ENCODE measurements at places on chromosomes 5 and 9.
A peak's percentile ranks its signal among the peaks of the same experiment; 100 is the strongest.

DNA sequence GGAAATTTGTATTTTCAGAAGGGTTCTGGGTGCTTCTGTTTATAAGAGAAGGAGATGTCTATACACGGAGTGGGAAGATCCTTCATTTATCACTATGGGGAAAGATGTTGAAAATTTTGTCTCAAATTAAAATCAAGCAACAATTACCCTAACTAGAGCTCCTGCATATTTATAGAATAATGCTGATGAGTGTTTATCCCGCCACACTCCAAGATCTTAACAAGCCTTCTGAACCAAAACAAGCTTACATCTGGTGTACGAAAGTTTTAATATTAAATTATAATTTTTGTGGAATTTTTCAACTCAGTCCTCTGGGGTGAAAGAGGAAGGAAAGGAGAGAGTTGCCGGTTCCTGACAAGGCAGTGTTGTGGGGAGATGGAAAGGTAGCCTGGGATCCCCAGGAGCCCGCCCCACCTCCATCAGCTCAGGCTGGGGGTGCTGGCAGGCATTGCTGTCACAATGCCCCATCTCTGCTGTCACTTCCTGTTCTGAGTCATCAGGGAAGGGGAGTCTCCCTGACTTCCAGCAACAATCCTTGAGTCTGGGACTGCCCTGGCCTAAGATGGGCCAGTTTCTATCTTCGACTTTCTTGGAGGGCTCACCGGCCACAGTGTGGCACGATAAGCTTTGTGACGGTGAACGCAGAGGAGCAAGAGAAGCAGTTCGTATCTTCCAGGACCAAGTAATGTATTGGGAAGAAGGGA is 64.5 kb downstream of the ERAP1 start:
- DNase-seq, result no peak

DNA sequence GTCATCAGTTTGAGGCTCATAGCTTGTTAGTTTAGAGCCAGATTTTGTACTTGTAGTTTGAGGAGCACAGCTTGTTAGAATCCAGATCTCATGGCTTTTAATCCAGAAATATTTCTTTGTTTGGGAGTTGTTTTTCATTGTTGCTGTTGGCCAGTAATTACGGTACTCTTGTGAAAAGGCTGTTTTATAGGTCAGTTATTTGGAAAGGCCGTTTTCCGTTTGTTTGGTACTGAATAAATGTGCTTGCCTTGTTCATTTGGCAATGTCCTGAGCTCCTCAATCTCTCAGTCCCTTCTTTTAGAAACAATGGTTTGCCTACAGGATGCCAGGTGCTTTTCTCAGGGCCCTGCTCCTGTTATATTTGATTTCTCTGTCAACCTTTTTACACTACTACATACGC is 4.5 kb upstream of the MOB3B start:
- DNase-seq, result no peak

GRCh38 chr5:64806537-64806936 is 37.8 kb downstream of the CWC27 start:
- DNase-seq, result no peak

- no peak for DNase-seq
Measured at GRCh38 chr5:32332361-32332760, 19.6 kb upstream of the MTMR12 start.

- no peak for DNase-seq
Measured at GRCh38 chr5:155434681-155435080, 421.1 kb downstream of the KIF4B start.

GRCh38 chr9:137581361-137582285 is 2.9 kb upstream of the DPH7 start:
- DNase-seq, result no peak

DNA sequence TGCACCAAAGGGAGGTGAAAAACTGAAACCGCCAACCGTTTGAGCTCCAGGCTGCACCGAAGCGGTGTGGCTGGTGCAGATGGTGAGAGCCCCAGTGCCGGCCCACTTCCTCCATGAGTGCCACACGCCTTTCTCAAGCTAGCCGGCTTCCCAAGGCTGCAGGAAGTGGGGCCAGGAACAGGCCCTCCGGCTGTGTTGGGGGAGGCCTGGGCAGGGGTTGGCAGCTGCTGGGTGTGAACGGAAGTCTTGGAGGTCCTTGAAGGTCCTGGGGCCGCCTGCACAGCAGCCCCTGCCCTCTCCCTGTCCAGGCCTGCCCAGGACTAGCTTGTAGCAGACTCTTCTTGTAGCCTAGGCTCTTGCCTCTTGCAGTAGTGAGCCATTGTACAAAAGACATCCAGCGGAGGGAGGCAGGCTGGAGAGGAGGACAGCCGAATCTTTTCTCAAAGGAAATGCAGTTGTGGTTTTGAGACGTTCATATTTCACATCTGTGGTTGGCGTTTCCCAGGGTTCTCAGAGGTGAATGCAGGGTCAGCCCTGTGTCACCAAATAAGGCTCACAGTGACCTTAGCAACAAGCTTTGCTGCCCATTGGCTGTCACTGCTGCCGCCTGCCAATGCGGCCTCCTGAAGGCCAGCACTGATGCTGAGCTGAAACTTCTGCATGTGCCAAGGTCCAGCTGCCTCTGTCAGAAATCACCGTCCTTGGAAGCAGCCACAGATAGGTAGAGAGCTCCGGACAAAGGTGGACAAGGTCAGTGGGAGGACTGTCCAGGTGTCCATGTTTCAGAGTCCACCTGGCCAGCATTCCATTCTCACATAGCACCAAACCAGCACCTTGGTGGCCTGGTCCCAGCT is 23.9 kb downstream of the IRF1 start:
- peak; percentile 88 for DNase-seq

DNA sequence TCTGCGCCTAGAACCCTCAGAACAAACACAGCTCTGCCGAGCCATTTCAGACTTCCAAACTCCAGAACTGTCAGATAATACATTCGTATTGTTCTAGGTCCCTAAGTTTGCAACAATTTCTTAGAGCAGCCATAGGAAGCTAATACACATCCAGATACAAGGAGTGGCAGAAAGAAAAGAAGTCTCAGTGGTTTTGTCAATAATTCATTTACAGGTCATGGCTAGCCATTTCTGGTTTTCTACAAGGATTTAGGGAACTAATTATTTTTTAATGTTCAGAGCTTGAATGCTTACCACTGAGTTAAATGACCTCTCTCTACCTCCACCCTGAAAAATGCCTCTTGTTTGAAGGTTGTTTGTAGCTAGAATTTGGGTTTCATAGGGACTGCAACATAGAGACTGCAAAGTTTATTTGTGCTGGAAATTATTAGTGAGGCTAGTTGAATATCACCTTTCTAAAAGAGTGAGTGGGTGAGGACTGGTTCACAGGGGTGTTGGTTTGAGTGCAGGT is 15.5 kb upstream of the ERMP1 start:
- DNase-seq, result no peak

- no peak for DNase-seq
Measured at GRCh38 chr5:59621477-59621876, 272.0 kb downstream of the PDE4D start.

DNA sequence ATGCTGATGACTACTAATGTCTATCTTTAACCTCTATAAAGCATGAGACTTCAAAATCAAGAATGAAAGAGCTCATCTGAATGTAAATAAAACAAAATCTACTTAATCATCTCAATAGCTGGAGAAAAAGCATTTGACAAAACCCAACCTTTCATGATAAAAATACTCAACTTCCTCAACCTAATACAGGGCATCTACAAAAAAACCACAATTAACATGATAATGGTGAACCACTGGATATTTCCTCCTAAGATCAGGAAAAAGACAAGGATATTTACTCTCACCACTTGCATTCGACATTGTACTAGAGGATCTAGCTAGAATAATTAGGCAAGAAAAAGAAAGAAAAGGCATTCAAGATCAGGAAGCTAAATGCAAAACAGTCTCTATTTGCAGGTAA is 49.3 kb downstream of the FAM169A start:
- no peak for DNase-seq

- no peak for DNase-seq
Measured at GRCh38 chr5:22480305-22480704, 372.8 kb downstream of the CDH12 start.

- no peak for DNase-seq
Measured at GRCh38 chr5:133859073-133859472, 109.4 kb downstream of the C5orf15 start.

DNA sequence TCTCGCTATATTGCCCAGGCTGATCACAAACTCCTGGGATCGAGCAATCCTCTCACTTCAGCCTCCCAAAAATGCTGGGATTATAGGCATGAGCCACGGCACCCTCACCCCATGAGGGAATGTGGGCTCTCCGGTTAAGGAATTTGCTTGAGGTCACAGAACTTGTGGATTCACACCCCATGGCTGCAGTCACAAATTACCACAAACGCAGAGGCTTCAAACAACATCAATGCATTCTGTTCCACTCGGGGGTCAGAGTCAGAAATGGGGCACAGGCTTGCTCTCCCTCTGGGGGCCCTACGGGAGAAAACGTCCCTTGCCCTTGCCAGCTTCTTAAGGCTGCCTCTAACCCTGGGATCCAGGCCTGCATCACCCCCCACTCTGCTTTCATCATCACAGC is 12.2 kb upstream of the SPINK4 start:
- no peak for DNase-seq

DNA sequence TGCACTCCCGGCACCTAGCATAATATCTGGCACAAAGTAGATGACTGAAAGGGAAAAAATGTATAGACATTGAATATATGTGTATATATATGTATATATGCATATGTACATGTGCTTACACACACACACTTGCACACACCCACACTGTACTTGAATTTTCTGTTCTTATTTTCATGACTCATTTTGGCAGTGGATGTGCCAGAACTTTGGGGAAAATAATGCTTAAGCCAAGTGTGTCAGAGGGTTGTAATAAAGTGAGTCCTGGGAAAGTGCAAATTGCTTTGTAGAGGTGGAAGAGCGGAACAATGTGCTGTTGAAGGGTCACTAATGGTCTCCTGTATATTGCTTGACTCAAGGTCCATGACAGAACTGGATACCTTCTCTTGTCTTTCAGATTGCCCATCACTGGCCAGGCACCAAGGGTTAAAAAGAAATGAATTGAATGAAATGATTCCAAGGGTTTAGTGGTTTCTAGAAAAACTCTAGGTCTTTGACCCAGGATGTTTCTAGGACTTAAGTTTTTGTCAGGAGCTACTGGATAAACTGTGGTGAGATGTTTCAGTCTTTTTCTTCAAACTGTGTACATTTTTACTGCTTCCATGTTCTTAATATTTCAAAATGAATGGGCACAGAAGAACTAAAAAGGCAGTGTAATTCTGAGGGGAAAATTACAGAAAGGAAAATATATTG is 129.9 kb upstream of the MOCS2 start:
- no peak for DNase-seq

- no peak for DNase-seq
Measured at GRCh38 chr9:109904666-109905065, 124.7 kb downstream of the PALM2AKAP2 start.

DNA sequence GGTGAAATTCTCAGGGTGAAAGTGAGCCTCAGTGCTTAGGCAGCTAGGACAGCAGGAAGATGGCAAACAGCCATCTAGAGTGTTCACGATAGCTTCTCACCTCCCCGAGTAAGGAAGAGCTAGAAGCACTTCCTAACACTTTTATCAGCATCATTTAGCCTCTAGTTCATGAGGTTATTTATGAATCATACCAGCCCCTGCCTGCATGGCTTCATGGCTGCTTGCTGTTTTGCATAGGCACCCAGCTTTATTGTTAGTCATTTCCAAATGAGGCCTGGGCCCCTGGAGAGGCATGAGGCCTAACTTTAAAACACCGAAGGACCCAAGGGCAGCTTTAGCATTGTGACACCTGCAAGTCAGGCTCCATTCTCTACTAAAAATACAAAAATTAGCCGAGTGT is 134.9 kb upstream of the PANK3 start:
- no peak for DNase-seq

- no peak for DNase-seq
Measured at GRCh38 chr9:8860925-8861324, 1061.3 kb upstream of the DMAC1 start.

DNA sequence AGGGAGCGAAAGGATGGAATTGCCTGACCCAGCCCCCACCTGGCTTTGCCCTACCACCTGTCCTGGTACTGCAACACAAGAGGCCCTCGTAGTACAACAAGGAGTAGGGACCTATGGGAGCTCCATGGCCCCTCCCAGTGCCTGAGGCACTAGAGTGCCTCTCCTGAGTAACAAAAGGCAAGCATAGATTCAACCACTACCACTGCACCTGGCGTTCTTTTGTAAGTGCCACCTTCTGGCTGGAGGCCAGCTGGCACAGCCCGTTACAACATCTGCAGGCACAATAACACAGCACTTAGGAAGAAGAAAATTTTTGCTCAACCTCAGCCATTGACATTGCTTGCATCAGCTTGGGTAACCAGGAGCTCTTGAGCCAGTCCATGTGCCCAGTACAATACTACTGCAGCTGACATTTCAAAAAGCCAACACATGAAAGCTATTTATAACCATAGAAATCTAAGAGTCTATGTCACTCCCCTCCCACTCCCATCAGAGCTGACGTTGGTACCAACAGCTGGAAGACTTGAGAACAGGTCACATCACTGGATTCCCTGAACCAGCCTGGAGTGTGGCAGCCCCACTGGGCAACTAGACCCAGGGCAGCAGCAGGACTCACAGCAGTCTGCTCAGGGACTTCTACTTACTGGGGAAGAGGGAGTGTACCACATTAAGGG is 17.7 kb upstream of the FAM174A start:
- DNase-seq, result no peak

DNA sequence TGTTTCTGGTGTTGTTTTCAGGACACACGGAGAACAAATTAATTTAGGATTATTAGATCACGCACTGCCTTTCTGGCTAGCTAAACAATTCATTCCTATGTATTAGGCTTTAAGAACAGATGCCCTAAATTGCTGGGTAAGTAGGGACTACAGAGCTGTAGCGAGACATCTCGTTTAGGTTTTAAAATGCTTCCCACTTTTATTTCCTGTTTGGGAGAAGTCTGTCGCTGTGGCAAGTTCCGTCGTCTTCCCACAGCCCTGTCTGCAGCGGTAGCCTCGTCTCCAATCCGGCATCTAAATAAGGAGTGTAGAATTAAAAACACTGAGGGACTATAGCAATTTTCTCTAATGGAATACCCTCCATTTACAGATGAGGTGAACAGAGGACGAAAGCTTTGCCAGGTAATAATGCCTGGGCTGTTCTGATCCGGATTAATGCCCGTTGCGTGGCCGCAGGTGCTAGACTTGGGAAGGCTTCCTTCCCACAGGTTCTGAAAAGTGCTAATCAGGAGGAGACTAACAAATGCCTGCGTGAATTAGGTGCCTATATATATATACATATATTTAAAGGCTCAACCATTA is 1.3 kb upstream of the TRIM36 start:
- no peak for DNase-seq

- no peak for DNase-seq
Measured at GRCh38 chr9:76166526-76166925, 227.7 kb downstream of the RFK start.

DNA sequence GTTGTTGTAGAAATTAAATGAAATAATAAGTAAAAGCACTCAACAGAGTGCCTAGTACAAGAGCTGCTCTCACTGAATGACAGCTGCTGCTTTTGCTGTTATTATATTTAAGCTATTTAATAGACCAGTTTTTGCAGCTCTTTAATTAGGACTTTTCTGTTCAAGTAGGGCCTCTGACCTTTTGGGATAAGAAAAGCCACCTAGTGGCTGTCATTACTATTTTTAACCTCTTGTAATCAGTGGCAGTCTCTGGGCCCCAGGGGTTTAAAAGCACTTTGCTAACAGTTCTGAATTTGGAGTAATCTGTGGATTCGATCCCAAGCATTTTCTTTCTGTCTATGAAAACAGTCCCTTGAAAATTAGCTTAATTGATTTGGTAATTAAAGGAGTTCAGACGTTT is 121.1 kb downstream of the NUDT12 start:
- no peak for DNase-seq

GRCh38 chr9:18848657-18849056 is 184.4 kb downstream of the SAXO1 start:
- no peak for DNase-seq

Data from activated CD4-positive, alpha-beta memory T cell treated with anti-CD3 and anti-CD28 coated beads, Interleukin-2, amount 10 ng/mL, durations not matched to agents 7 days and 5 days (primary cell).